ENCODE measurements at places on chromosomes 11 and 22.

DNA sequence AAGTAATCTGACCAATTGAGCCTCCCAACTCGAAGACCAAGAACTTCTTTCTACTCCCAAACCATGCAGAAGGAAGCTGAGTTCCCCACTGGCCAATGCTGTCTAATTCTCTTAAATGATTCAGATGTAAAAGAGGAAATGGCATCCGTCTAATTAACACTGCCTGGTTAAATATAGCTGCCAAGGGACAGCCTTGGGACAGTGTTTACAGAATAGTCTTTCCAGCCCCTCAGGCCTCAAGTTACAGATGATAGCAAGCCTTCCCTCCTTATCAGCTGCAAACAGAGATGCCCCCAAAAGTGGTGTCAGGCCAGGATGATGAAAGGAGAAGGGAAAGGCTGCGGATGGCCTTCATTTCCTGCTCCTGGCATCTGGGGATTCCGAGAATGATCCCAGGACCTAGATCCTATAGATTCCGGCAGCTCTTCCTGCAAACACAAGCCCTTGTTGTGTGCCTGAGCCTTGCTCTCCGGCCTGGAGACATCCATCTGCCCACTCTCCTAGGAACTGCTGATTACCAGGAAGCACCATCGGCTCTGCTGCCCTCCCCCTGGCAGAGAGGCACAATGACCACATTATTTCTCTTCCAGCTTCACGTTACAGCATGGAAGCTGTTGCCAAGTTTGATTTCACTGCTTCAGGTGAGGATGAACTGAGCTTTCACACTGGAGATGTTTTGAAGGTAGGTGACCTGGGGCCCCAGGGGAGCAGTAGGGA, 13.5 kb upstream of the TMA7B start:
- no peak for DNase-seq

DNA sequence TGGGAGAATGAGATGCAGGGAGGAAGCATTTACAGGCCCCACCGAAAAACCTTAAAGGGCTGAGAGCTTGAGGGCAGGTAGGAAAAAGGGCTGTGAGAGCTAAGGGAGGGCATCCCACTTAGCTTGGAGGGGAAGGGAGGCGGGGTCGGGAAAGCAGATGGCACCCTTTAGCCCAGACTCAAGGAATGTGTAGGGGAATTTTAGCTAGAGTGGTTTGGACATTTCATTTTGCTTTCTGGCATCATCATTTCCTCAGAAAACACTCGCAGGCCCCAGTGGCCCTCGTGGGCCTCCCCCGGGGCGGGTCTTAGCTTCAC, 846 bp upstream of the STIM1 start:
- no peak for DNase-seq

GRCh38 chr11:45090607-45091006, 55.8 kb upstream of the PRDM11 start:
- no peak for DNase-seq

- DNase-seq: no peak
Measured at GRCh38 chr11:121117788-121118187, 16.7 kb downstream of the TECTA start.

All from NCI-H2081 treated with DMSO at 0.1 percent for 48 hours (cell line).